ENCODE measurements at places on chromosomes 7 and 10. TPM values are rescaled to one million over a fixed set of nuclear protein-coding genes. Genes with fewer than 3 reads are reported as not detected.

DNA sequence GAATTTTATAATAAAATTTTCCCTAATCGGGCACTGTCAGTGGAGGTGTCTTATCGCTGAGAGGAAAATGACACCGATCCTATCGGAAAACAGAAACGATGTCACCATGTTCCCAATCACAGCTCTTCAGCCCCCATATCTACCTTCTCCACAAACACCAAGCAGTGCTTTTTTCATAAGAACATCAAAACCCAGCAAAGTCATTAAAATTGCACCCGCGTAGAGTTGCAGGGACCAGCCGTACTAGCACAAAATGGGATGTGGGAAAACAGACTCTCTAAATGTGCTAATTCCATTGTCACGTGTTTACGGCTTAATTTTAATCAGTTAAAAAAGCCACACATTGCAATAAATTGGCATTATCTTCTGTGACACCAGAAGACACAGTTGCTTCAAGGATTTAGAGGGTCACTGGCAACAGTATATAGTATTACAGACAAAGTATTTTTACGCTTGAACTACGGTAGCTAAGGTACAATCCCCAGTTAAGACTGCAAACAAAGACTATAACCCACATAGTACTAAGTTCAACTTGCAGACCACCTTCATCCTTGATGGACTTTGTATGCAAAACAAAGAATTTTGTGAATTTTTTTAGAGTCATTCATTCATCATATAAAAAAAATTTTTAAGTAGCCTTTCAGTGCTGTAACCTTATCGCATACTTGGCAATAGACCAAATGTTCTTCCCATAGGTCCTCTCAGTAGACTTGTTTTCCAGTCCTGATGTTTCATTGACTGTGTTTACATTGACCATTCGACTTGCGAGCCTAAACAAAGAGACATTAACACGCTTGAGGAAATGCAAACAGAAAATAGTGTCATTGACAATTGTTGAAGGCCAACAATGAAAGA lies 116.0 kb downstream of the VTI1A start:
- peaks cover 10% of the 10 kb centered on the region for H3K4me1 ChIP-seq
- no peak for DNase-seq
- H3K27ac ChIP-seq = no peak overlapping the region
- H3K36me3 ChIP-seq = no peaks in the 10 kb centered on the region
- no peaks in the 10 kb centered on the region for H3K27me3 ChIP-seq
- no peak overlapping the region for H3K4me3 ChIP-seq

- no peaks in the 10 kb centered on the region for H3K4me1 ChIP-seq
- DNase-seq = no peak
- no peak overlapping the region for H3K27ac ChIP-seq
- no peaks in the 10 kb centered on the region for H3K27me3 ChIP-seq
Measured at GRCh38 chr10:78375854-78376785, 342.5 kb downstream of the RPS24 start.

GRCh38 chr7:100685049-100685605 lies 8.9 kb downstream of the GIGYF1 start:
- H3K4me1 ChIP-seq = no peaks in the 10 kb centered on the region
- no peak overlapping the region for H3K4me3 ChIP-seq
- no peak overlapping the region for H3K27ac ChIP-seq
- peaks cover 95% of the 10 kb centered on the region for H3K36me3 ChIP-seq
- DNase-seq = no peak

GRCh38 chr7:105838627-105839231 lies 37.7 kb downstream of the ATXN7L1 start:
- DNase-seq = no peak
- H3K27me3 ChIP-seq = no peaks in the 10 kb centered on the region
- H3K4me3 ChIP-seq = no peak overlapping the region
- H3K4me1 ChIP-seq = peaks cover 20% of the 10 kb centered on the region
- H3K36me3 ChIP-seq = no peaks in the 10 kb centered on the region

DNA sequence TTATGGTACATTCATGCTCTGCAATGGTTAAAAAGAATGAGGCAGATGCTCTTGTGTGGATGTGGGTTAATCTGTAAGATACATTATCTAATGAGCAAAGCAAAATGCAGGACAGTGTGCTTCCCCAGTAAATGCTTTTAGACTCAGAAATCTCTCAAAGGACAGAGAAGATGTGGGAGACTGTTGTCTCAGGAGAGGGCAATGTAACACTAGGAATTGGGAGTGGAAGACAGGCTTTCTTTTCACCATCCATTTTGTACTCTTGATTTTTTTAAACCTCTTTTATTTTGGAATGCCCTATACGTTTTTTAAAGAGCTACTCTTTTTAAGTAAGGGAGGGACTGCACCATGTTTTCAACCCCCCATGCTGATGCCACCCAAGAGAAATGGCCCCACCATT lies 77.5 kb upstream of the ADAM12 start:
- no peaks in the 10 kb centered on the region for H3K36me3 ChIP-seq
- no peaks in the 10 kb centered on the region for H3K27me3 ChIP-seq
- H3K27ac ChIP-seq = no peak overlapping the region
- H3K4me3 ChIP-seq = no peak overlapping the region
- H3K4me1 ChIP-seq = no peaks in the 10 kb centered on the region

DNA sequence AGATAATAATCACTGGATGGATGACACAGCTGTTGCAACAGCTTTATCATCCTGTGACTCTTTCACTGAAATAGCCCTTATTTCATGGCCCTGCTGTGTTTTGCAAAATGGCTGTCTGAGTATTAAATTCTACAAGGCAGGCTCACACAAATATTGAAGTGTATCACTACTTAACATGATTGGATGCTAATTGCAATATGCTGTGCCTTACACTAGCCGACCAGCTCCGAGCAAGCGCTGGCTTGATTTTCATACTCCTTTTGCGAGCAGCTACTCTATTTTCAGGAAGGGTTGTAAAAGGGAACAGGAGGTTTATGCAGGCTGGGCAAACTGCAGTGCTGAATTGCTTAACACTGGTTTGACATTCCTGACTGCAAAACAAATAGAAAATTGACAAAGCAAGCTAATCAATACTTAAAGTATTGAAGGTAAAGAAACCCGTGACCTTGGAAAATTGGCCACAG lies 121.6 kb downstream of the CACNB2 start:
- H3K27ac ChIP-seq = no peak overlapping the region
- no peak for DNase-seq
- no peaks in the 10 kb centered on the region for H3K4me1 ChIP-seq
- no peaks in the 10 kb centered on the region for H3K36me3 ChIP-seq
- H3K4me3 ChIP-seq = no peak overlapping the region

GRCh38 chr7:93145354-93145753 lies 2.8 kb downstream of the SAMD9L start:
- DNase-seq = no peak
- no peak overlapping the region for H3K27ac ChIP-seq

DNA sequence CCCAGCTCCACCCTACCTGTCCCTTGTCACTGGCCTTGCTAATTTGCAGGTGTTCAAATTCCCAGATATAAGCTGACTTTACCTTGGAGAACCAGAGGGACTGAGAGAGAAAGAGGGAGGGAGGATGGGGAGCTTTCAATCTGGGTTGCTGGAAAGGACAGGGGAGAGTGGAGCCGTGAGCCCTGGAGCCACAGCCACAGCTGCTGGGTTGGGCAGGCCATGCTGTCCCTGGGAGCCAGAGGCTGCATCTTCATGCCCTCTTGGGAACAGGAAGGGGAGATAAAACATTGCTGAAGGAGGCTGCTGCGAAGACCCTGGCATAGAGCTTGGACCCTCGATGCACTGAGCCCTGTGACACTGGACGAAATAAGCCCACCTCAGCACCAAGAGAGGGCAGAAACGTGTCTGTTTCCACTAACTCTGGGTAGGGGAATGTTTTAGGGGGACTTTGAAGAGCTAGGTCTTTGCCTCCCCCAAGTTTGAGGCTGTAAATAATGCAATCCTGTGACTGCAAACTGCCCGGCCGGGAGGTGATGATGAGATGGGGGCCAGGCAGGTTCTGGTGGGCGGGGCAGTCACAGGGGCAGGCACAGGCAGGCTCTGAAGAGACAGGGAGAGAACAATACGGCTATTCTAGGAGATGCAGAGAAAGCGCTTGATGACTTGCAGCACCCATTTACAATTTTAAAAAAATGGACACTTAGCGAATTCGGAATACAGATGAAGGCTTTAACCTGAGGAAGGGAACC lies 5.8 kb upstream of the JAKMIP3 start:
- H3K36me3 ChIP-seq = no peaks in the 10 kb centered on the region
- DNase-seq = no peak
- H3K4me1 ChIP-seq = no peaks in the 10 kb centered on the region
- no peak overlapping the region for H3K4me3 ChIP-seq
- H3K27me3 ChIP-seq = peaks cover 6% of the 10 kb centered on the region

- H3K4me3 ChIP-seq = no peak overlapping the region
- DNase-seq = no peak
- no peaks in the 10 kb centered on the region for H3K27me3 ChIP-seq
- H3K36me3 ChIP-seq = no peaks in the 10 kb centered on the region
Measured at GRCh38 chr7:30853576-30853975, 58.1 kb upstream of the AQP1 start.

DNA sequence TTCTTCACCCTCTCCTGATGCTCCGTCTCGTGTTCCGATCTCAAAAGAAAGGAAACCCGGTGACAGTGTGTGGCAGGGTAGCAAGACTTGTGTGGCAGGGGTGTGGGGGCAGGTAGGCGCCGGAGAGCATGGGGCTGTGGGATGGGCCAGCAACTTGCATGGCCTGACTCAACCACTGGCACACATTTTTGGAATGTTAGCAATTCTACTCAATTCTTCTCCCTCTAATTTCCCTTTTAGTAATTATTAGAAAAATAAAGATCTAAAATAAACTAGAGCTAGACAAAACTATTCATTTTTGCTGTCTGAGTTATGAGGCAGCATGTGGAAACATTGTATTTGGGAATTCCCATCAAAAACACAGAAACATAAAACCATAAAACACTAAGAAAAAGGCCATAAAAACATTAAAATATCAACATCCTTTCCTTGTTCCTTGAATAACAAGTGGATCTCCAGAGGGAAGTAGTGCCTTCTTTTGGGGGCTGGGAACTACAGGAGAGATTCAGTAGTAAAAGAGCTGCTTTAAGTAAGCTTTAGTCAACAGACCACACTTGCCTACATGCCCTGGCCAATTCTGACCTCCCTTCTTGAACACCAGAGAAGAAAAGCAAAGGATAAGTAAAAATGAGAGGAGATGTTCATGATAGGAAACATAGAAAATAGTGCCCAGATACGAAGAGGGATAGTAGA lies 21.8 kb downstream of the SEMA3C start:
- H3K27ac ChIP-seq = no peak overlapping the region
- no peak overlapping the region for H3K4me3 ChIP-seq
- no peaks in the 10 kb centered on the region for H3K36me3 ChIP-seq
- H3K27me3 ChIP-seq = no peaks in the 10 kb centered on the region

GRCh38 chr10:60048091-60048501 lies 141.7 kb upstream of the CCDC6 start:
- H3K27ac ChIP-seq = no peak overlapping the region
- H3K4me3 ChIP-seq = no peak overlapping the region
- no peak for DNase-seq
- H3K4me1 ChIP-seq = no peaks in the 10 kb centered on the region

- H3K27me3 ChIP-seq = no peaks in the 10 kb centered on the region
- H3K4me3 ChIP-seq = no peak overlapping the region
- no peak overlapping the region for H3K27ac ChIP-seq
- no peak for DNase-seq
- H3K4me1 ChIP-seq = peaks cover 19% of the 10 kb centered on the region
Measured at GRCh38 chr7:100396421-100396982, 23.2 kb downstream of the PILRA start.

GRCh38 chr10:10045765-10046028 lies 972.0 kb upstream of the CELF2 start:
- H3K27me3 ChIP-seq = no peaks in the 10 kb centered on the region
- H3K4me3 ChIP-seq = no peak overlapping the region
- no peaks in the 10 kb centered on the region for H3K4me1 ChIP-seq
- DNase-seq = no peak
- no peaks in the 10 kb centered on the region for H3K36me3 ChIP-seq

DNA sequence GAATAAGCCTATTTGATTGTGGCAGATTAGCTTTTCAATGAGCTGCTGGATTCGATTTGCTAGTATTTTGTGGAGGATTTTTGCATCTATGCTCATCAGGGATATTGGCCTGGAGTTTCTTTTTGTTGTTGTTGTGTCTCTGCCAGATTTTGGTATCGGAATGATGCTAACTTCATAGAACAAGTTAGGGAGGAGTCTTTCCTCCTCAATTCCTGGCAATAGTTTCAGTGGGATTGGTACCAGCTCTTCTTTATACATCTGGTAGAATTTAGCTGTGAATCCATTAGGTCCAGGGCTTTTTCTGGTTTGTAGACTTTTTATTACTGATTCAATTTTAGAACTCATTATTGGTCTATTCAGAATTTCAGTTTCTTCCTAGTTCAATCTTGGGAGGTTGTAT lies 43.4 kb upstream of the KLF14 start:
- no peaks in the 10 kb centered on the region for H3K36me3 ChIP-seq
- H3K4me3 ChIP-seq = no peak overlapping the region
- H3K27me3 ChIP-seq = no peaks in the 10 kb centered on the region
- DNase-seq = no peak
- H3K27ac ChIP-seq = no peak overlapping the region
- no peaks in the 10 kb centered on the region for H3K4me1 ChIP-seq

GRCh38 chr10:63554657-63555056 lies 33.5 kb downstream of the REEP3 start:
- no peaks in the 10 kb centered on the region for H3K4me1 ChIP-seq
- no peak overlapping the region for H3K27ac ChIP-seq
- no peaks in the 10 kb centered on the region for H3K36me3 ChIP-seq
- H3K4me3 ChIP-seq = no peak overlapping the region
- peak; percentile 93 for DNase-seq

DNA sequence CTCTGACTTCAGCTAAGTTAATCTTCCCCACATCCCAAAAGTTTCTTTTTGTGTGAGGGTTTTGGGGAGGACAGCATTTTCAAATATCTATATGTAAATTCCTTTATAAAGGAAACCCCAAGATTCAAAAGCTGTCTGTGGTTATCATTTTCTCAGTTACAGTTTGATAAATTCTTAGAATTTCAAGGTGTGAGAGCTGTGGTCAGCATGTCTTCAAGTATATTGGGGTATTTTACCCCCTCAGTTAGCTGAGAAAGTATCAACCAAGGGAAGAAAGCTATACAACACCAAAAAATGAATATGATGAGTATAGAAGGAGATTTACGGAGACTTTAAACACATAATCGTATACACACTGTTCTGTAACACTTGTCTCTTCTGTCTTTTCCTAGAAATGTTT lies 109.2 kb downstream of the SND1 start:
- no peak overlapping the region for H3K27ac ChIP-seq
- no peak overlapping the region for H3K4me3 ChIP-seq
- H3K4me1 ChIP-seq = no peaks in the 10 kb centered on the region
- no peak for DNase-seq

- peaks cover 54% of the 10 kb centered on the region for H3K4me1 ChIP-seq
- peaks cover 7% of the 10 kb centered on the region for H3K27me3 ChIP-seq
- H3K27ac ChIP-seq = peak overlapping the region; percentile 28
- no peak overlapping the region for H3K4me3 ChIP-seq
Measured at GRCh38 chr10:11013836-11014235, 3.8 kb upstream of the CELF2 start.

Gene NANOS1
- total RNA-seq = 0.52 TPM

Gene MMD2
- not detected for total RNA-seq

Gene SUN3
- 1.1 TPM for total RNA-seq

Gene DNAJC30
- 3.7 TPM for total RNA-seq

Gene RPEL1
- 0.05 TPM for total RNA-seq

Gene HMX2
- 0.05 TPM for total RNA-seq

Gene GPRIN2
- 0.24 TPM for total RNA-seq

Gene NSMCE4A
- 81.5 TPM for total RNA-seq

Gene CFAP69
- 0.47 TPM for total RNA-seq

Gene NXPH1
- total RNA-seq = 0.05 TPM

Gene TDRD1
- total RNA-seq = 0.52 TPM

Gene ADD3
- 217 TPM for total RNA-seq

Data from thymus (tissue), 14 donors.